ENCODE measurements at places on chromosomes 12 and 14.

GRCh38 chr14:96626916-96627315 is 124.7 kb downstream of the PAPOLA start:
- no peak for DNase-seq

- DNase-seq, result no peak
Observed at GRCh38 chr14:51307551-51307950, 67.5 kb downstream of the TMX1 start.

GRCh38 chr12:74412606-74413230 is 124.9 kb upstream of the ATXN7L3B start:
- DNase-seq, result no peak

- no peak for DNase-seq
Observed at GRCh38 chr12:91723191-91723590, 422.5 kb downstream of the BTG1 start.

DNA sequence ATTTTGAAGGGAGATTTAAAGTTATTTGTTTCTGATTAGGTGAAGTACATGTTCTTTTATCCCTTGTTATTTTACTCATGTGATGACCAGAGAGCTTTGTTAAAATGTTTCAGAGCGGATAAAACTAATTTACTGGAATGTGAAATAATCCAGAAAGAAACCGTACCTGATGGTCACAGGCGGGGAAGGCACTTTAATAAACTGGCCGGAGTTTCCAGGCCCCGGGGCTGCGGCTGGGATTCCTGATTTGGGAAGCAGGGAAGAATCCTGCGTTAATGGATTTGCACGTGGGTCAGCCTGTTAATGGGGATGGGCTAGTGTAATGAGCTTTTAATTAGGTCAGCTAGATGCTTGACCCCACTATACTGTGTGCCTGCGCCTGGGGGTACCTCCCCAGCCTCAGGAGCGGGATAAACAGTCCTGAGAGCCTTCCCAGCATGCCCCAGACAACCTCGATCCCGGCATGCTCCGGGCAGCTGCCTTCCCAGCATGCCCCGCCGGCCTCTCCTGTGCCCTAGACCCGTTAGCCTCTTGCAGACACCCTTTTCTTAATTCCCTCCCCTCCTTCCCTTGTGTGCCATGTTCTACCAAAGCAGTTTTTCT is 208.6 kb upstream of the CDKN3 start:
- DNase-seq, result no peak

DNA sequence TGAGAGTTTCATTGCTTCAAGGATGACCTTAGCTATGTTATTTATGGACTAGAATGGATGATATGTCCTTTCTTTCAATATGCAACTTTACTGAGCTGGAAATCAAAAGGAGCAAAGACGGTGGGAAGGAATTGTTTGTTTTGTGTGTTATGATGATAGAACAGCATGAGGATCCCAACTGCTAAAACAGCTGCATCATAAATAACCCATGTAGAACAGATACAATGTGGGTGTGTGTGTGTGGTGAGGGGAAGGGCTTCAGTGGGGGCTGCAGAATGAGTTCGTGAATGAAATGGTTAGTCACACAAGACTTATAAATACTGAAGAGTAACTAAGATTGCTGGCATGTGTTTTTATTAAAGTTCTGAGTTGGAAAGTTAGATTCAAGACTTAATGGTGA is 80.1 kb downstream of the DACT1 start:
- DNase-seq, result no peak

DNA sequence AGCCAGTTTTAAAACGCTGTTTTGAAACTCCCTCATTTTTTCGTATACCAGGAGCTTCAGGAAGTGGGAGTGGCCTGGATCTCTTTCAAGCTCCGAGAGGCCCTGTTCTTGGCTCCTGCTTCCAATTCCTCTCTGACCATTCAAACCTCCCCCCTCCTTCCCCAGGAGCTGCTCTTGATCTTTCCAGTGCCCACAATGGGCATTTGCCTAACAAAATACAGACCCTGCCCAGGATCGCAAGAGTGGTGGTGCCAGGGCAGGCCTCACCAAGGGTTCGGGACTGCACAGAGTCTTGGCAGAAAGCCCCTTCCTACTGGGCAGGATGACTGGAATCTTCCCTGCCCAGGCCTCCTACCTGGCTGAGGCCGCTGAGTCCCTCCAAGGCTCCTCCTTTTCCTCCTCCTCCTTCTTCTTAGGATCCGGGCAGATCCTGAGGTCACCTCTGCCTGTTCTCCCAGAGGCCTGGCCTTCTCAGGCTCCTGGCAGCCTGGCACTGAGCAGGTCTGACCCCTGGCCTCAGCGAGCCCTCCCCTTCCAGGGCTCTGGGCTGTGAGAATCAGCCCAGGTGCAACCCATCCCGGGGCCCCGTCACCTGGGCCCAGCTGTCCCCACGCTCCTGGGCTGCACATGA is 46.9 kb upstream of the NOS1 start:
- DNase-seq, result no peak

DNA sequence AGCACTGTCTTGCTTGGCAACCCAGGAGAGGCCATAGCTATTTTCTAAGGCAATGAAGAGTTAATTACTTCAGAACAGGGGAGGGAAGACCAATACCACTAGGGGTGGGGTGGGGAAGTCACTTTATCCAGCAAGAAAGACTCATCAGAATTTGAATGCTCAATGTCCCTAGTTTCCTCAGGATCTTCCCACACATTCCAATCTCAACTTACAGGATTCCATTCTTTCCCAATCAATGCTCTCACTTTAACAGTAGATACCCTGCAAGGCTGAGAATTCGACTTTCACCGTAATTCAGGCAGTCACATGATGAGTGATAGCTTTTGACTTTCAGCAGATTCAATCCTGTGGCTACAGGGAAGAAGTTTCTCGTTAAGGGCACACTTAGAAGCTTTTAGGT is 526.6 kb upstream of the SEL1L start:
- DNase-seq, result no peak

GRCh38 chr12:527241-527640 is 67.5 kb downstream of the B4GALNT3 start:
- DNase-seq, result no peak

DNA sequence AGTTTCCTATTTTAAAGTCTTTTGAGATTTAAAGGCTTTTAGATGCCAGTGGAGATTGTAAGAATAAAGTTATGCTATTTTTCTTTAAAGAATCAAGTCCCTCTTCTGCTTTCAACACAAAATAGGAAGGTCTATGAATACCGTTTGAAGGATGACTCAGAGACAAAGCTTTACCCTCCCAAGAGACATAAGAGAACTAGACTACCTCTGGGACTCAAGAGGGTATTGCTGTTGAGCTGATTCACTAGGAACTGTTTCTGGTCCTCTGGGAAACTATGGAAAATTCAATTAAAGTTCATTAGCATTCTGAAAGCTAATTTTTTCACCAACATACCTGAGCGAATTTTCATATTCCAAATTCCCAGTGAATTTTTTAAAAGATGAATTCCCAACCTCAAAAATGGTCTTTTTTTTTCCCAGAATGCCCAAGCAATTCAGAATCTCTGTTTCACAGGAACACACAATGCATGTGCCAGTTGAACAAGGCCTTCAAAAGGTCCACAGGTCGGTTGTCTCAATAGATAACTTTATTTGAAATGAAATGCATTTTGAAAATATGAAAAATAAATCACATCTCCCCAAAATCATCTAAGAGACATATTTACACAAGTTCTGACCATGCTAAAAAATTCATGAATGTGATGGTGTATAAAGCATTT is 6.5 kb downstream of the PHLDA1 start:
- DNase-seq, result no peak

DNA sequence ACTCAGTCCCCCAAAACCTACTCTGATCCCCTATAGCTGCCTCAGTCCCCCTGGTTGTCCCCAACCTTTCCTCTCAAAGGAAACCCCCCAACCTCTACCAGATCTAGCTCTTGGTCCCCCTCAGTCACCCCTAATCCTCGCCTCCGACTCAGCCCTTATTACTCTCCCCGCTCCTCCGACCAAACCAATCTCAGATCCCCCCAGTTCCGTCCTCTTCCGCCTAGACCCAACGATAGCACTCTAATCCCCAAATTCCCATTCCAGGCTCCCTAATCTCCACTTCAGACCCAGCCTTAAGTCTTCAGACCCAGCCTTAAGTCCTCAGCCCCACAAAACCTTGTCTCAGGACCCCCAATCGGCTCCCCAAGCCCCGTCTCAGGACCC is 612 bp downstream of the VPS37B start:
- peak; percentile 42 for DNase-seq

GRCh38 chr14:67512463-67513310 is 20.4 kb upstream of the PLEKHH1 start:
- no peak for DNase-seq

Measured in hematopoietic multipotent progenitor cell treated with erythropoietin and hydrocortisone succinate and interleukin-3 and kit ligand, for 17 days (in vitro differentiated cells).